ENCODE measurements at places on chromosomes 1 and 21.

DNA sequence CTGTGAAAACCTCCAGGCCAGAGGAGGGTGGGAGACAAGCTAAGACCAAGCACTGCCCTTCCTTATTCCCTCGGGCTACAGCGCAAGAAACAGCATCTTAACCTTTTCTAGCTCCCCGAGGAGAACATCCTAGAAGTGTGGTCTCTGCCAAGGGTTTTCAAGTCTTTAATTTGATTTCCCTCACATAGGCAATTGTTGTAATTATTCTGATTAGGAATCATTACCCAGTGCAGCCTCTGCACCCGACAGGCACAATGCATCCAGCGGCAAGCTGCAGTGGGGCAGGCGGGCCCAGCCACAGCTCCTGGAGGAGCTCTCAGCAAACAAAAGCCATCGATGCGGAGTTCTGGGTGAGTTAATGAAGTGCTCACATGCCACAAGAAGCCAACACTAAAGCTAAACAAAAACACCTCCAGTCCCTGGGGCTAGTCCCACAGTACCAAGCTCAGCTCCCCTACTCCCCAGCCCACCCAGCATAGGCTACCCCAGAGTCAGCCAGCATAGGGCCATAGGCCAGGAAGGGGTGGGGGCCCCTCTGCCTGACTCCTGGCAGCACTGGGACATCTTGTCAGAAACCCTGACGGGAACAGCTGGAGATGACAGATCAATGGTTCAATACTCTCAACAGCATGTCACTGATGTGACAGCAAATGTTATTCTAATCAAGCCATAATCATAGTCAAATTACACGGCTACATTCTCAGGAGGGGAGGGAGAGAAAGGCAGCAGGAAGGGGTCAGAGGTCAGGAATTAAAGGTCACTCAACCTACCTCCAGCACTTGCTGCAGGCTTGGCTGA is 42.5 kb downstream of the ERI3 start:
- no peak for DNase-seq

GRCh38 chr21:26887251-26887650 is 42.0 kb upstream of the ADAMTS1 start:
- no peak for DNase-seq

- no peak for DNase-seq
Measured at GRCh38 chr1:199301472-199302217, 662.8 kb downstream of the PTPRC start.

- no peak for DNase-seq
Measured at GRCh38 chr1:116306840-116307442, 66.1 kb upstream of the ATP1A1 start.

GRCh38 chr21:35484851-35485250 is 435.7 kb upstream of the RUNX1 start:
- no peak for DNase-seq

DNA sequence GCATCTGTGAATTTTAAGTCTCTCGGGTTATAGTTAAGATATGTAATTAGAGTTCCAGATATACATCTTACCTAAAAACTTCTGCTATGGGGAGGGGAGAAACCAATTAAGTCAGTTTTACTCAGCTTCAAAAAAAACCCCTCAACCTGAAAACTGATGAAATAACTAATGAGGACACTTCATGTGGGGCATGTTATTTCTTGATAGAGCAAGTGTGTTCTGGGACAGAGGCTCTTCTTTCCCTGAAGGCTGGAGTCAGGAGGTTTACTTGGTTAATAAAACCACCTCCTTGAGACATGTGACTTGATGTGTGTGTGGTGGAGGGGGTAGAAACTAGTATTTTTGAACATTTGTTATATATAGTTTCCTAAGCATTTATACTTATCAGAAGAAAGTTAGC is 313.0 kb upstream of the ST6GALNAC5 start:
- no peak for DNase-seq

DNA sequence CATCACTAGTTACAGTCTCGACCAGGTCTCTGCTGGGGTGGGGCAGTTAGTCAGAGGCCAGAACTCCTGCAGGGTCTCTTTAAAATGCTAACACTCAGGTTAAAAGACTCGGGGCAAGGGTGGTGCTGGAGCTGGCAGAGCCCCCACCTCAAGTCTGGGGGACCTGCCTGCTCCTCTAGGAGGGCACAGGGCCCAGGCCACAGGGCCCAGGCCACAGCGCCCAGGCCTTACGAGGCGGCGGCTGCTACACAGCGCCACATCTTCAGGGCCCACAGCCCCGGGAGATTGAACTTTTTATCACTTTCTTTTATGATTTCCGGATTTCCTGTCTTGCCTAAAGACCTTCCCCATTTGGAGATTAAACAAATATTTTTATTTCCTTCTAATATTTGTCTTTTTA is 10.4 kb downstream of the MPZ start:
- DNase-seq, result no peak

GRCh38 chr1:64312431-64312830 is 109.0 kb downstream of the UBE2U start:
- no peak for DNase-seq

- no peak for DNase-seq
Measured at GRCh38 chr1:234127026-234127671, 222.7 kb downstream of the SLC35F3 start.

GRCh38 chr21:21019681-21020080 is 21.5 kb downstream of the NCAM2 start:
- DNase-seq, result no peak

DNA sequence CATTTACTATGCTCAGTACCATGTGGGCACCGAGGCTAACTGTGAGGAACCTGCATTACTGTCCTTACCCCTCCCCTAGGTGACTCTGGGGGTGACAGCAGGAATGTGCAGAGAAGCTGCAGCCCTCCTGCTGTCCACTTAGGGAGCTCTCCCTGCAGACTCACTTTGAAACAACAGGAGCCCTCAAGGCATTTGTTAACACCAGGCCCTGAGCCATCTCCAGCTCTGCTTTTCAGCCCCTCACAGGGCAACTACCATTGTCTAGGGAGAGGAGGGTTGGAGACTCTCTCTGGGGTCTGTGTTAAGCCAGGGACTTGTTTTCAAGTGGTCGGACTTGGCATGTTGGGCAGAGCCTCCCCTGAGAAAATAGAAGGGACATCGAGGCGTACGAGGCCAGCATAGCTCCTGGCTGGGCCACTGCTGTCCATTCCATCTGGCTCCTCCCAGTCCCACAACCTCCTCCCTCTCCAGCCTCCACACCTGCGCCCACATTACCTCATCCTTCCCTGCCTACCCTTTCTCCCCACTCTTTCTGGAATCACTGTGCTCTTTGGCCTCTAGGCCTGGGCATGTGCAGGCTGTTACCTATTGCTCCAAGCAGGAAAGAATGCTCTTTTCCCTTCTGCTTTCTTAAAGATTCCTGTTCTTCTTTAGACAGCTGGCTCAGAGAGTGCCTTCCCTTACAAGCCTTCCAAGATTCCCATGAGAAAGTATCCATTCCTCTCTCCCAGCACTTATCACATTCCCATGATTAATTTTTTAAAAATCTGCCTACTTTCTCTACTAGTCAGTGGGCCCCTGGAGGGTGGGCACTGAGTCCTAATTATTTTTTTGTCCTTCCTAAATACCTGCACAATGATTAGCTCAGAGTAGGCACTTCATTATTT is 102.7 kb upstream of the GCLM start:
- no peak for DNase-seq

DNA sequence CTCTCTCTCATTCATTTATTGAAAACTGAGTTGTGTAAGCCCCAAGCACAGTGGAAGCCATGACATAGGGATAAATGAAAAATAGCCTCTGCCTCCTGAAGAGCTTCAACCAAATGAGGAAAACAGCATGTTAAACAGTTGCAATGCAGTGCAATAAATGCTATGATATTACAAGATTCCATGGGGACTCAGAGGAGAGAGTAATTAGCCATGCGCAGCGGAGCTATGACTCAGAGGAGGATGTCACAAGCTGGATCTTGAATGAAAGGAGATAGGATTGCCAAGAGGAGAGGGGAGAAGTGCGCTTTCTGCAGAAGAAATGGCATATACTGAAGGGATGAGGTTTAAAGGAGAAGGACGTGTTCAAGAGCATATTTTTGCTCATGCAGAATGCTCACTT is 231.3 kb upstream of the PLXNA2 start:
- no peak for DNase-seq

All from stimulated activated CD8-positive, alpha-beta memory T cell treated with anti-CD3 and anti-CD28 coated beads, Interleukin-7, amount 100 ng/mL, for 48 hours (primary cell).